ENCODE measurements at places on chromosomes 4 and X.

GRCh38 chrX:94545722-94546121 is 871.7 kb downstream of the FAM133A start:
- no peak for DNase-seq

GRCh38 chrX:151177141-151178027 is 1.0 kb downstream of the GPR50 start:
- no peak for DNase-seq

GRCh38 chrX:96685210-96686099 is 813 bp downstream of the DIAPH2 start:
- DNase-seq = peak; percentile 0

DNA sequence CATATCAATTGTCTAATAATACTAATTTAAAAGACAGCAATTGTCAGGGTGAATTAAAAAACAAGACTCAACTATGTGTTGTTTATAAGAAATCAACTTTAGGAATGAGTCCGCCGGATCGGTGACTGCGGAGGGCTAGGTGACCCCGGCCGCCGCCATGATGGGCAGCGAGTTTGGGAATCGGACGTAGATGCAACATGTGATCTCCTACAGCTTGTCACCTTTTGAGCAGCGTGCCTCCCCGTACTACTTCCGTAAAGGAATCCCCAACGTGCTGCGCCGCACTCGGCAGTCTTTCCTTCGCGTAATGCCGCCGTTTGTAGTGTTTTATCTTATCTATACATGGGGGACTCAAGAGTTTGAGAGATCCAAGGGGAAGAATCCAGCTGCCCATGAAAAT is 742.5 kb upstream of the PABPC4L start:
- no peak for DNase-seq

GRCh38 chr4:177191586-177191985 is 118.1 kb upstream of the NEIL3 start:
- no peak for DNase-seq
